ENCODE measurements at places on chromosomes 11 and 22. TPM values are rescaled to one million over a fixed set of nuclear protein-coding genes. Genes with fewer than 3 reads are reported as not detected.

- DNase-seq = no peak
Observed at GRCh38 chr11:84247926-84248325, 961.8 kb upstream of the CCDC90B start.

DNA sequence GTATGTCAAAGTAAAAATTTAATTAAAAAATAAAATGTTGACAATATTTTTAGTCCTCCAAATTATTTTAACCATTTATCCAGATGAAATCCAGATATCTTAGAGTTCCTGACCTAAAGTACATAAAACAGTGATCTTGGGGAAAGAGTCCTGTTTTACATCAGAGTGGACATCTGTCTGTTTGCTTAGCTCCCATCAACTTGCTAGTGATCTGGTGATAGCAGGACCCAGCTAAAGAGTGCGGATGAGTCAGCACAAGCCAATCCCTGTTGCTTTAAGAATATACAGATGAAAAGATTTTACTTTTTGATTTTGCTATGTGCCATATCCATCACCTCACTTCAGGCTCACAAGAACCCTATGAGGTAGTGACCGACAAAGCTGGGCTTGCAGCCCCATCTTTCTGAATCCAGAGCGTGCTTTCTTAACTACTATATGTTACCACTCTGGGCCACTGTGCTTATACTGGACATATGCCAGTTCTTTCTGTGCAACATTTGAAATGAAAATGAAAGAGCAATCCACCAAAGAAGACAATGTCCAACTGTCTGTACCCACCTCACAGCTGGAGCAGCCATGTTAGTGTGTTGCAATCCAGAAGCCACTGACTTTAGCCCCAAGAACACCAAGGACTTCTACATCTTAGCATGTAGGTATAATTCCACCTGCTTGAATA is 167.6 kb upstream of the SESN3 start:
- DNase-seq = no peak

The HPS5 gene
- 16.7 TPM for total RNA-seq

The NAV2 gene
- total RNA-seq = 73.6 TPM

DNA sequence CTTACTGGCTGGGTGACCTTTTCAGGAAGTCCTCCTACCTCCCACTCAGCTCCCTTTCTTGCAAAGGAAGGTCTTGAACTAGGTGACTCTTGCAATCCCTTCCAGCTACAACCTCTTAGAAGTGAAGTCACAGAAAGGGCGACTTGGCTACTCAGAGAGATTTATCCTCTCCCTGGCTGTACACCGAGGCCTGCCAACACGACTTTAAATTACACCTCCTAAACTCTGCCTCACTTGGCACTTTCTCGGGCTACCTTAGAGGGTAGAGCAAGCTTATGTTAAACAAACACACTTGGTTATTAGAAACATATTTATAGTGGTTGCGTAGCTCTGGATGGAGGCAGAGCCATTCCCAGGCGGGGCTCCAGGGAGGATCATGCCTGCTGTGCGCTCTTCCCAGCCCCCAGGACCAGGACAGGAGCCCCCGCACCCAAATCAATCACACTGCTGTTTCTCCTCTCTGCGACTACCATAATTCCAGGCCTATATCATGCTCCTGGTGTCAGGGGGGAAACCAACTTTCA is 358.4 kb downstream of the BUD13 start:
- DNase-seq = no peak

All from H1 (cell line).